Thyroid gland (tissue), 4 donors: ENCODE measurements at places on chromosomes 2 and 18. TPM values are rescaled to one million over a fixed set of nuclear protein-coding genes. Genes with fewer than 3 reads are reported as not detected.
A peak's percentile ranks its signal among the peaks of the same experiment; 100 is the strongest.

DNA sequence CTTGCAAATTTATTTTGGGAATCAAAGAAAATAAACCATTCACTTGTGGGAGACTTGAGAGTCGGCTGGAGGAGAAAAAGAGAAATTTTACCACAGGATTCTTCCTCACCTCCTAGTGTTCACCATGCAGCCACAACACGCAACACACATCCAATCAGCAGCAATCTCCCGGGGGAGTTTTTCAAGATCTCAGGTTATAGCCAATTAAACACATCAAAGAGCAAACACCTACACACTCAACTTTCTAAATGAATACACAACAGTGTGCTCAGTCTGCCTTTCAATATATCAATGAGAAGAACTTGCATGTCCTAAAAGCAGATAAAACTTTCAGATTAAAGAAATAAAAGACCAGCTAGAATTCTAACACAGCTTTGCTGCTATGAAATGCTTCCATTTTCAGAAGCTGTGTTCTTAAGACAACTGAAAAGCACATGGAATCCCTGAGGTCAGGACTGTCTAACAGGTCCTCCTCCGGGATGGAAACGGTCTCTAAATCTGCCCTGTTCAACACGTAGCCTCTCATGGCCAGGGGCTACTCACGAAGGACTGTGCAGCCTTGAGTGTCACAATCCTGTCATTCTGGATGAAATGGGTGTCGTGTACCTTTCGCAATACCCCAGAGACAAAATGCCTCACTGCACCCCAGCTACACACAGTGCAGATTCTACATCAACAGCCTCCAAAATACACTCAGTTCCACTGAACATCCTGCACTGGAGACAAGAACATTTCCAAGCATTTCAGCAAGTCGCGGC lies 84.2 kb downstream of the ZNF516 start:
- peak overlapping the region; percentile 44 for H3K27ac ChIP-seq
- H3K4me3 ChIP-seq = no peak overlapping the region
- DNase-seq = peak; percentile 60
- no peaks in the 10 kb centered on the region for H3K27me3 ChIP-seq
- H3K4me1 ChIP-seq = peaks cover 26% of the 10 kb centered on the region

Gene CDH2
- 0.78 TPM for total RNA-seq

Gene SLC30A3
- 0.92 TPM for total RNA-seq

GRCh38 chr2:132652474-132652873 lies 17.5 kb downstream of the LYPD1 start:
- DNase-seq = no peak
- no peak overlapping the region for H3K27ac ChIP-seq
- H3K36me3 ChIP-seq = no peaks in the 10 kb centered on the region
- no peak overlapping the region for H3K4me3 ChIP-seq
- no peaks in the 10 kb centered on the region for H3K27me3 ChIP-seq

DNA sequence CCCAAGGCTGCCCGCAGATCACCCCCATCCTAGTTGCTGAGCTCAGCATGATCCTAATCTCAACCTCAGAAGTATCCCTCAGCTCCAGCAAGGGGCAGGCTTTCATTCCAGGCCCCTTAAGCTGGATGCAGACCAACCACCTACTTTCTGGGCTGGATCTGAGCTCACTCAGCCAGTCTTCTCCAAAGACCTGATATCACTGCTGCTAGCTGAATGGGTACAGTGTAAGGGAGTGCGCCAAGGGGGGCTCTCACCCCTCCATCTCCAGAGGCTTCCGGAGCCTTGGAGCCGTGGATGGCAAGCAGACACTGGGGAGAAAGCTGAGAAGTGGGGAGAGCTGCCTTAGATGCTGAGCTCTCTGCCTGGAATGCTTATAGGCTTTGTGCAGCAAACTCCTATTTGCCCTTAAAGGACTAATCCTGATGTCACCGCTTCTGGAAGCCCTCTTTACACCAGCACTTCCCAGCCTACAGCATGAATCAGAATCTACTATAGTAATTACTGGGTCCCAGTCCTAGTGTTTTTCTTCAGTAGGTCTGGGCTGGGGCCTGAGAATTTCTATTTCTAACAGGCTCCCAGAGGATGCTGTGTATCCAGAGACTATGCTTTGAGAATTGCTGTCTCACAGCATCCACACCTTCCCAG lies 31.0 kb downstream of the GYPC start:
- no peak overlapping the region for H3K27ac ChIP-seq
- H3K27me3 ChIP-seq = no peaks in the 10 kb centered on the region
- H3K4me1 ChIP-seq = no peaks in the 10 kb centered on the region
- no peak overlapping the region for H3K4me3 ChIP-seq
- no peak for DNase-seq

Gene MAP4K4
- 47.3 TPM for total RNA-seq
